ENCODE measurements at places on chromosomes 16 and 17. TPM values are rescaled to one million over a fixed set of nuclear protein-coding genes. Genes with fewer than 3 reads are reported as not detected.

DNA sequence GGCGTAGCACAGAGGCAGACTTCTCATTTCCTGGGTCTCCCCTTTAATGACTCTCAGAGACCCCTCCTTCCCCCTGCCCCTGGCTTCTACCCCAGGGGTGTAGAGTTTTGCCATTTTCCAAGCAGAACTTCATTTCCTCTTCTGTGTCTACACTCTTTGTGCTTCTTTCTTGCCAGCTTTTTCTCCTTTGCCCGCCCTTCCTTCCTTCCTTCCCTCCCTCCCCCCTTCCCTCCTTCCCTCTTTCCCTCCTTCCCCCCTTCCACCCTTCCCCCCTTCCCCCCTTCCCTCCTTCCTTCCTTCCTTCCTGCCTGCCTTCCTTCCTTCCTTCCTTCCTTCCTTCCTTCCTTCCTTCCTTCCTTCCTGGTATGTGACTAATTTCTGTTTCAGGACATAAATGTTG, 47.0 kb downstream of the MAPT start:
- no peak for DNase-seq

DNA sequence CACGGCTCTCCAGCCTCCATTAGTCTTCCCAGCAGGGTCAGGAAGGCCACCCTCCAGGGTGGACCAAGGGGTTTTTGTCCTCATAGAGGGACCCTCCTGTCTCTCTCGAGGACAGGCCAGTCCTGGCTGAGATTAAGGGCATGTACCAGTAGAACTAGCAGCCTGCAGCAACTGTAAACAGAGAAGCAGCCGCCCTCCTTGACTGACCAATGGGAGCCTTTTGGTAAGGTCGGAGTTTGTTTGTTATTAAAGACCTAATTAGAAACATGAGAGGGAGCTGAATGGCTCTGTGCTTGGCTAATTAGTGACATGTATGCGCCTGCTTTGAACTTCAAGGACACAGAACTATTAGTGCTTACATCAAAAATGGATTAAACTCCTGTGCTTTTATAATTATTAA, 80.0 kb downstream of the CCDC182 start:
- no peak for DNase-seq

SNX20 gene
- not detected for total RNA-seq

SLC16A6 gene
- total RNA-seq = 0.22 TPM
